ENCODE measurements at places on chromosomes 13 and 19.
A peak's percentile ranks its signal among the peaks of the same experiment; 100 is the strongest.

DNA sequence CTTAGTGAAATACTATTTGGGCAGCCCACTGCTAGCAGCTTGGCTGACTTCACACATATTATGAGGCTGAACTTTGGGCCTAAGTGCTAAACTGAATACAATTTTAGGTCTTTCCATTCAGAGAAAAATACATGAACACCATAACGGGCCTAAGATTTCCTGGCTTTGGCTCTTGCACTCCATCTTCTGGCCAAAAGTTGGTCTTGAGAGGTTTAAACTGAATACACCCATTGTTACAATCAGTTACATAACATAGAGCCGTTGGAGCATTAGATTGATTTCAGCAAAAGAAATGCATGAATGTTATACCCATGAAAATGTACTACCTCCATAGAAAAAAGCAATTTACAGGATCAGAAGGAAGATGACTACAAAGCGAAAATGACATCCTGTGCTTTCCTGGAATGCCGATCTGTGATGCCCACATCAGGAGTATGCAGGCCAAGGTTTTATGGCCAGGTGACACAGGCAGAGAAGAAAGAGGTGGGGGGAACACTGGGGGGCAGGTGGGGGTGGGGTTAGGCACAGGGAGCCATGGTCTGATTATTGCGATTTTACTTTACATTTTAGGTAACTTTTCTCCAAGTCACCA is 11.1 kb upstream of the SHISA2 start:
- no peaks in the 10 kb centered on the region for H3K27me3 ChIP-seq
- peak; percentile 66 for DNase-seq
- H3K4me3 ChIP-seq, result no peak overlapping the region
- no peaks in the 10 kb centered on the region for H3K36me3 ChIP-seq
- no peak overlapping the region for H3K27ac ChIP-seq

DNA sequence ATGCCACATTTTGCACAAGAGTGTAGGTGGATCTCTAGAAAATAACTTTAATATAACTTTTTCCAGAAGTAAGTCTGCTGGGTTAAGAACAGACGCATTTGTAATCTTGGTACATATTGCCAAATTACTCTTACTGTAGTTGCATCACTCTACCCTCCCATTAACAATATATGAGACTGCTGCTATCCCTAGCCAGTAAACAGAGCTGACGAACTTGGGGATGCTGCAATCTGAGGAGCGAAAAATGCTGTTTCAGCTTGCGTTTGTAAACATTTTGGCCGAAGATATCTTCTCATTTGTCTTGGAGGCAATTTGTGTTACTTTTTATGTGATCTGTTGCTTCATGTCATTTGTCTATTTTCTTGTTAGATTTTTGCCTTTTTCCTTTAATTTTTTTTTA is 1482.8 kb downstream of the OLFM4 start:
- no peaks in the 10 kb centered on the region for H3K36me3 ChIP-seq
- no peak for DNase-seq
- H3K4me3 ChIP-seq, result no peak overlapping the region
- H3K4me1 ChIP-seq, result no peaks in the 10 kb centered on the region
- H3K27me3 ChIP-seq, result no peaks in the 10 kb centered on the region

GRCh38 chr19:19169236-19170052 is 619 bp downstream of the MEF2B start:
- peaks cover 11% of the 10 kb centered on the region for H3K4me1 ChIP-seq
- no peaks in the 10 kb centered on the region for H3K36me3 ChIP-seq
- no peak for DNase-seq
- no peaks in the 10 kb centered on the region for H3K27me3 ChIP-seq

DNA sequence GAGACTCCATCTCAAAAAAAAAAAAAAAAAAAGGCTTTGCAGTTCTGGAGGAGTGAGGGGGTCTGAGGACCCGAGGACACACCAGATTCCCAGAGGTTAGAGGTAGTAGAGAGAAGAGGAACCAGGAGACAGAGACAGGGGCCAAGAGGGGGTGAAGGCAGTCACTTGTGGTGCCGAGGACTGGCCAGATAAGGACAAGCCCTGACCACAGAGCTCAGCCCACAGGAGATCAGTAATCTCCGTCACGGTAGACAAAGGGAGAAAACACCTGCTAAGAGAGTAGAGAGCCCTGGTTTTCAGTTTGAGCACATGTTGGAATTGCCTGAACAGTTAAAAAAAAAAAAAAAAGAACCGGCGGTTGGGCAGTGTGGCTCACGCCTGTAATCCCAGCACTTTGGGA is 1.7 kb upstream of the PRAM1 start:
- DNase-seq, result no peak
- peaks cover 14% of the 10 kb centered on the region for H3K4me1 ChIP-seq
- H3K27ac ChIP-seq, result no peak overlapping the region
- H3K4me3 ChIP-seq, result no peak overlapping the region

DNA sequence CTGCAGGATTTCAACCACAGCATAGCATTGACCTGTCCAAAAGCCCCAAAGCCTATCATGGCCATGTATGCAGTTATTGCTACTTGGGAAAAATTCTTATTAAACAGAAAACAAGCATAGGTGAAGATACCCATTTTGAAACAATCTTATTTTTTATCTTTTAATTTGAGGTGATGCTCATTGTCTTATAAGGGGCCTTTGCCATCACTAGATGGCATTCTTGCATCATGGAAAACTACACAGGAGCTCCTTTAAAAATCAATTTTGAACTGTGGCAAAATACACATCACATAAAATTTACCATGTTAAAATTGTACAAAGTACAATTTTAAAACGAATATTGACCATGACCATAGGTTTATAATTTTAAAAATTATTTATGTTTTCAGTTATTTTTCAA is 38.9 kb upstream of the ZNF835 start:
- no peaks in the 10 kb centered on the region for H3K4me1 ChIP-seq
- peaks cover 1% of the 10 kb centered on the region for H3K36me3 ChIP-seq
- DNase-seq, result no peak
- no peaks in the 10 kb centered on the region for H3K27me3 ChIP-seq
- H3K4me3 ChIP-seq, result no peak overlapping the region
